ENCODE measurements at places on chromosomes 2 and 18.

GRCh38 chr2:135817951-135818350, 19.0 kb downstream of the LCT start:
- no peak for DNase-seq

DNA sequence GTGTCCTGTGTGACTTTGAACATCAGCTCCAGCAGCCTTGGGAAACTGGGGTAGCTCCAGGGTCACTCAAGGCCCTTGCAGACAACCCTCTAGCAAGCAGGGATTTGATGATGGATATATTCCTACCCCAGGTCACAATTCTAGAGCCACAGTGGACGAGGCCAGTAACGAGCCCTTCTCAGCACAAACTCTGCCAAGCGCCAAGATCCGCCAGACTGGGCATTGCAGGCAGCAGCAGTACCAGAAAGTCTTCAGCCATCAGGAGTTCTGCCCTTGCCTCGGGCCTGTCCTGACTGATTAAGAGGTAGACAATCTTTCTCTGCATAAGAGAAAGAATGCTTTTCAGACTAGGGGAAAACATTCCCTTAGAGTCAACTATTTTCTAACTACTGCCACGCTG, 259.1 kb downstream of the FBXO15 start:
- no peak for DNase-seq

DNA sequence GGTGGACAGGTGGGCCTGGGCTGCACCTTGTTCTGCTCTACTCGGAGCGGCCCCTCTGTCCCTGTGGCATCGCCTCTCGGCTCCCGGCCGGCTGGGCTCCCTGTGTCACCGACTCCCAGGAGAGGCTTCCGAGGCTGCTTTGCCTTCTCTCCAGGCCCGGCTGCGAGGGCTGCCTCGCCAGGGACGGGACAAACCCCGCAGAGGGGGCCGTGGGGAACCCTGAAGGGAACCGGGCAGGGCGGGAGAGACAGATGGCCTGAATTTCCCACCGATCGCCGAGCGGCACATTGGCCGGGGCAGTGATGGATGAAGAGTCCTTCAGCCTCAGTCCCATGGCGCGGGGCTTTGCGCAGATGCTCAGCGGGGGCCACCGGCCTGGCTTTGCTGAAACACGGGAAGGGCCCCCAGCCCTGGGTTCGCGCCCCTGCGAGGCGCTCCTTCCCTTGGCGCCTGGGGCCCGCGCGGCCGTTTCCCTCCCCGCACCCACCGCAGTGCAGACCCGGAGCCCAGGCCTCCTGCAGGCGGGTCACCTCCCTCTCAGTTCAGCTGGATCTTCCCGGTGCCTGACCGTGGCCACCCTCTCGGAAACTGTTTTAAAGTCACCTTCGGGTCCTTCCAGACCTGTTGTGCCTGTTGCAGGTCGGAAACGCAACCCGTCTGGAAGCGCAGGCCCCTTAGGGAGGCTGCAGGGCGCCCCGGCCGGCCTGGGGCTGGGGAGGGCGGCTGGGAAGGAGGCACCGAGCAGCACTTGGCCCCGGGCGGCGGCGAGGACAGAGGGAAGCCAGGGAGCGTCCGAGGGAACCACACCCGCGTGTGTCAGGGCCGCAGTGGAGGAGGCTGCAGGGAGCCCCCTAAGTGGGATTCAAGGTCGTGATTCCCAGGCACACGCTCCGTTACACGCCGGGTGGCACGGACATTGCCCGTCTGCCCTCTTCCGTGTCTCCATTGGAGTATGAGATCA, 341.9 kb upstream of the SALL3 start:
- no peak for DNase-seq

DNA sequence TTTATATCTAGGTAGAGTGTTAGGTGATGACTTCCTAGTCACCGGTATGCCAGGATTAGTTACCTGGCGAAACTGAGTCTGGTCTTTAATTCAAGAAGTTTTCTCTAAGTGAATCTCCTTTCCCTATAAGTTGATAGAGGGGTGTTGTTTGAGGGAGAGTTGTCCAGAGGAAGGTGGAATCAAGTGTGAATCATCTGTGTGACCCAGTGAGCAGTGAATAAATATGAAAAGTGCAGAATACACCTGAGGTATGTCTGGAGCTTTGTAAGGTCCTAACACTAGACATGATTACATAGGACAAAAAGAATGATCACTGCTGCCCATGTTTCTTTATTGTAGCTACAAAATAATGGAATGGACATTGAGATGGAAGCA, 11.2 kb downstream of the POU3F3 start:
- DNase-seq, result no peak

GRCh38 chr2:234502919-234503285, 6.0 kb upstream of the ARL4C start:
- DNase-seq, result no peak

DNA sequence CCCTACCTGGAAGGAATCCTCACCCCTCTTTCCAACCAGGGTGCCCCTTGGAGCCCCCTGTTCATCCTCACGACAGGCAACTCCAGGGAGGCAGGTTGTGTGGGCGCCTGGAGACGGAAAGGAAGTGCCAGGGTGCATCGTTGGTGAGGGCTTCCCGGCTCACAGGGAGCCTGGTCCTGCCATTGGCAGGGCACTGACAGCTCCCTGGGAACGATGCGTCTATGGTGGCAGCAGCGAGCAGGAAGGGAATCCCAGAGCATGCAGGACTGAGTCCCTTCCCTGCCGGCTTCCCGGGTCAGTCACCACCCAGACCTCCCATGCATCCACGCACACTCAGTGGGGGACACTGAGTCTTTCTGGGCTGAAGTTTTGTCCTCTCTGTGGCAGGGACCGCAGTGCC, 117.6 kb downstream of the INHBB start:
- DNase-seq, result no peak

GRCh38 chr18:54769526-54770464, 58.5 kb upstream of the RAB27B start:
- DNase-seq, result no peak

- DNase-seq, result no peak
These were observed 842.1 kb upstream of the FANCL start for GRCh38 chr2:59083075-59083828.

DNA sequence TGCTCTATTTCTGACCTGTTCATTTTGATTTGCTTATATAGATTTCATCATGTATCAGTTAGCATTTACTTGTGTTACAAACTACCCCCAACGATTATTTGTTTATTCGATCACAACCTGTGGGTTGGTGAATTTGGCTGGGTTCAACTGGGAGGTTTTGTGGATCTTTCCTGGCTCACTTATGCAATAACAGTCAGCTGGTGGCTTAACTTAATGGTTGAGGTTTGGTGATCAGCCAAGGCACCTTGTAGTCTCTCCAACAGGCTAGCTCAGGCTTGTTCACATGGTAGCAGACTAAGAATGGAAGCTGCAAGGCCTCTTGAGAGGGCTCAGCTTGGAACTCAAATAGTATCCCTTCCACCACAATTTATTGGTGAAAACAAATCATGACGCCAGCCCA, 5.4 kb upstream of the PUM2 start:
- no peak for DNase-seq

All from pancreas (tissue), 10 donors.